Neuronal stem cell (in vitro differentiated cells): ENCODE measurements at places on chromosomes 7 and 10.

- H3K36me3 ChIP-seq, result peaks cover 7% of the 10 kb centered on the region
- H3K4me3 ChIP-seq, result no peak overlapping the region
- no peaks in the 10 kb centered on the region for H3K27me3 ChIP-seq
- peak; percentile 37 for DNase-seq
These were observed 10.9 kb downstream of the TECPR1 start for GRCh38 chr7:98240961-98241673.

GRCh38 chr10:95785942-95786669 lies 30.1 kb downstream of the ENTPD1 start:
- no peak for DNase-seq
- H3K36me3 ChIP-seq, result no peaks in the 10 kb centered on the region
- H3K4me3 ChIP-seq, result no peak overlapping the region
- no peak overlapping the region for H3K27ac ChIP-seq

DNA sequence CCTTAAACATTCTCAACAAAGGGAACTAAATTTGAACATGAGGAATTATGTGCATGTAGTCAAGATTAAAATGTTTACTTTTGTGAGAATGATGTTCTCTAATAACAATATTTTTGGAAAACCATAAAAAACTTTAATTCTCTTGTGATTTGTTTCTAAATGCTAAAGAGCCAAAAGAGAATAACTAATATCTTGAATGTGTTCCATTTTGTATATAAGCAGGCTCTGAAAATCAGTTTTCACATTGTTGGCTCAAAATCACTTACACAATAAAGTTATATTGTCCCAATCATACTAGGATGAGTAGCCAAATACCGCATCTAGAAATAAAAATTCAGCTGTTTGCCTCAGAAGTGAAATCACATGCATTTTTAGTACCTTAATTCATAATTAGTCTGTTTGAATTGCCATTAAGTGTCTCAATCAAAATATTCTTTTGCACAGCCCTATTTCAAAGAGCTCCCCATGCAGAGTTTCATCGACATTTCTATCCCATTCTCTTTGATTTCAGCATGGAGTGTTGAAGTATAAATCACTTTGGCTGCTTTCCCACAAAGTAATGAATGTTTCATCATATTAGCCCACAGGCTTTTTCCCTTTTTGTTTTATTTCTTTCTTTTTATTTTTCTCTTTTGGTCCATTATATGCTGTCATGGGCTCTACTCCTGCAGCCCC lies 420.3 kb upstream of the POM121L12 start:
- no peak for DNase-seq
- no peaks in the 10 kb centered on the region for H3K27me3 ChIP-seq
- H3K27ac ChIP-seq, result no peak overlapping the region
- H3K4me3 ChIP-seq, result no peak overlapping the region
- H3K4me1 ChIP-seq, result no peaks in the 10 kb centered on the region

GRCh38 chr10:99828464-99828863 lies 46.0 kb downstream of the ABCC2 start:
- no peaks in the 10 kb centered on the region for H3K36me3 ChIP-seq
- H3K4me1 ChIP-seq, result no peaks in the 10 kb centered on the region
- no peak overlapping the region for H3K27ac ChIP-seq
- H3K4me3 ChIP-seq, result no peak overlapping the region
- H3K27me3 ChIP-seq, result no peaks in the 10 kb centered on the region

- H3K4me1 ChIP-seq, result peaks cover 5% of the 10 kb centered on the region
- no peak overlapping the region for H3K4me3 ChIP-seq
- H3K27me3 ChIP-seq, result no peaks in the 10 kb centered on the region
- H3K27ac ChIP-seq, result no peak overlapping the region
- no peaks in the 10 kb centered on the region for H3K36me3 ChIP-seq
- peak; percentile 48 for DNase-seq
These were observed 2.2 kb downstream of the CFAP46 start for GRCh38 chr10:132939957-132940790.

- peaks cover 42% of the 10 kb centered on the region for H3K27me3 ChIP-seq
- no peak overlapping the region for H3K27ac ChIP-seq
- no peak overlapping the region for H3K4me3 ChIP-seq
These were observed 1.0 kb downstream of the FFAR4 start for GRCh38 chr10:93567277-93568104.

GRCh38 chr10:45160271-45160670 lies 155.1 kb downstream of the OR13A1 start:
- H3K27me3 ChIP-seq, result no peaks in the 10 kb centered on the region
- no peak overlapping the region for H3K4me3 ChIP-seq
- no peaks in the 10 kb centered on the region for H3K36me3 ChIP-seq
- no peaks in the 10 kb centered on the region for H3K4me1 ChIP-seq

DNA sequence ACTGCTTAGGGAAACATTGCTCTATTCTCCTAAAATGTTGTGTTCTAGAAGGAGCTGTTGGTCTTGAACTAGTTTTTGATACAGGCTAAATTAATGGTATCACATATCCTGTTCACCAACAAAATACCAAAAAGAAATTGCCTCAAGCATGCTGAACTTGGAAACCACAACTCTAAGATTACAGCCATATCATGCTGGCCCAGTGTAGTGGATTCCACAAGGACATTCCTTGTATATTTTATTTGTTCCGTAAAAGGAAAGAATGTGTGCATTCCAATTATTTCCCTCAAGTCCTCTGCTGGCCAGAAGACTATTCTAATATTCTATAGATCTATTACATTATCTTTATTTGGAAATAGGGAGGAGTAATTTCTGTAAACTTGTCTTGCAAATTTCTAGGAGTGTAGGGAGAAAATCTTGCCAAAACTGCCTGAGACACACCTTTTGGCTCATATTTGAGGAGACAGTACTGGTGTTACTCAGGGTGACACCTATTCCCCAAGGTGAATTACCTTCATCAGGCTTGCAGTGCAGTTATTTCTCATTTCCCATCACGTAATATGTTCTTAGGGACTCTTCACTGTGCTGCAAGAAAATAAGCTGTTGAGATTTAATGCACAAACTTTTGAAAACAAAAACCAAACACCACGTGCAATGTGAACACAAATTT lies 1.9 kb upstream of the NEBL start:
- no peaks in the 10 kb centered on the region for H3K36me3 ChIP-seq
- no peaks in the 10 kb centered on the region for H3K27me3 ChIP-seq
- no peak overlapping the region for H3K4me3 ChIP-seq

- H3K36me3 ChIP-seq, result no peaks in the 10 kb centered on the region
- no peak overlapping the region for H3K27ac ChIP-seq
These were observed 166.3 kb downstream of the RNLS start for GRCh38 chr10:88416801-88417200.

GRCh38 chr10:55500931-55501559 lies 700.0 kb upstream of the PCDH15 start:
- H3K27me3 ChIP-seq, result no peaks in the 10 kb centered on the region
- no peak overlapping the region for H3K4me3 ChIP-seq
- H3K4me1 ChIP-seq, result no peaks in the 10 kb centered on the region

DNA sequence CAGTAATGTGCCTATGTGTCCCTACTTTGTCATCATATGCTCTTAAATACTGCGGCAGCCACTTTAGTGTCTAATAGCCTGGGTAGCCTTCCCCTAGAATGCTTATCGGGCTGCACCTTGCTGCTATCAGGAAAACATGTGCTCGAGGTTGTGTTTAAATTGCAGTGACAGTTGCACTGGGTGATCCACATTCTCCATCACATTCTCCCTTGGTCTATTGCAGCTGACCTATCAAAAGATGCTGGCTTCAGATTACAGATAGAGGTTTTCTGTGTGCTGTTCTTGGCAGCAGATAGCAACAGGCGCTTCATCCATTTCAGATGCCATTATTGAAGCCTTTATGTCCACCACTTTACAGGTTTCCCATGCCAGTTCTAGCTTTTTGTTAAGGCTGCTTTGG lies 130.1 kb upstream of the MDFIC start:
- no peak for DNase-seq
- H3K36me3 ChIP-seq, result no peaks in the 10 kb centered on the region
- H3K4me3 ChIP-seq, result no peak overlapping the region

GRCh38 chr7:91872928-91873327 lies 7.6 kb downstream of the MTERF1 start:
- H3K27me3 ChIP-seq, result no peaks in the 10 kb centered on the region
- H3K36me3 ChIP-seq, result peaks cover 74% of the 10 kb centered on the region
- no peak overlapping the region for H3K27ac ChIP-seq
- DNase-seq, result no peak
- H3K4me1 ChIP-seq, result no peaks in the 10 kb centered on the region

GRCh38 chr10:131266936-131267813 lies 44.3 kb downstream of the TCERG1L start:
- no peak overlapping the region for H3K27ac ChIP-seq
- H3K4me3 ChIP-seq, result peak overlapping the region; percentile 33
- no peaks in the 10 kb centered on the region for H3K36me3 ChIP-seq
- no peaks in the 10 kb centered on the region for H3K4me1 ChIP-seq
- no peaks in the 10 kb centered on the region for H3K27me3 ChIP-seq

DNA sequence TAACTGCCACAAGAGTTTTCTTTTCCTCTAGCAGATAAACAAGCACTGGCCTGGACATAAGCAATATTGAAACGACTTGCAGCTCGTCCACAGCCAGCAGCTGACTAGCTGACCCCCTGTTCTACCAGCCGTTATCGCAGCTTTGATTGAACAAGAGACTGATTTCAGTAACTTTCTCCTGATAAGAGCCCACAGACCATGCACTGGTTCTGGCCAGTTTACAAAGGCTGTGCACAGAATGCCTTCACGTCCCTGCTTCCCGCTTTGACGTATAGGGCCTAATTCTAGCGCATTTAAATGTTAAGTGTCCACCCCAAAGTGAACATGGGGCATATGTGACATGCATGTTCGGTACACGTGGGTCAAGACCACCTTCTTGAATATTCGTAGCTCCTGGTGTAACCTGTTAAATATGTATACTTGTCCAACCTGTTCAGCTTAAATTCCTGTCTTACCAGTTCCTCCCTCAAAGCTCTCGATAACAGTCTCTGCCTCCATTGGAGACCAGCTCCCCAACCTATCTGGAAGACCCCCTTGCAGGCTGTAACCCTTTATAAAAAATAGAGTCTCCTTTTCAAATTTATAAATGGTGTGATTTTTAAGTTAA lies 69.2 kb downstream of the LYZL1 start:
- no peaks in the 10 kb centered on the region for H3K27me3 ChIP-seq
- no peaks in the 10 kb centered on the region for H3K36me3 ChIP-seq
- no peak overlapping the region for H3K27ac ChIP-seq

DNA sequence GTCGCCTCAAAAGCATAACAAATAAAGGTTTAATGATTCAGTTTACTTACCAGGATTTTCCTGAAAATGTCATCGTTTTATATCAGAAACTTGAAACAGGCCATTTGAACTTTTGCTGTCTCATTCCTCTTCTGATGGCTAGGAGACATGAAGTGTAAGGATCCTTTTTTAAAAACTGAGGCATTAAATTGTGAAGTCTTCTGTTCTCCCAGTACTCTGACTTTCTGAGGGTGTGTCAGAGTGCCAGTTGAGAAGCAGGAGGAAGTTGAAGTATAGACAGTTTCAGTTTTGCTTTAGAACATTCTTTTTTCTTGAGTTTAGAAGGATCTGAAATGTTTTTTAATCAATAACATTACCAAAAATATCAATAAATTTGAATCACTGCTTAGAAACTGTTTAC lies at the start of gene SAMD9L:
Gene SAMD9L (minus strand): TSS at position 242 of the 400 bp plus-strand sequence. CDS start 12,414 bp downstream, outside the sequence.
- no peaks in the 10 kb centered on the region for H3K36me3 ChIP-seq
- no peaks in the 10 kb centered on the region for H3K4me1 ChIP-seq
- H3K27ac ChIP-seq, result no peak within 1 kb of the TSS
- DNase-seq, result no peak

GRCh38 chr10:26441491-26442214 lies 3.5 kb downstream of the APBB1IP start:
- H3K27ac ChIP-seq, result no peak overlapping the region
- H3K27me3 ChIP-seq, result peaks cover 5% of the 10 kb centered on the region
- no peak for DNase-seq
- H3K4me1 ChIP-seq, result no peaks in the 10 kb centered on the region
- no peak overlapping the region for H3K4me3 ChIP-seq

DNA sequence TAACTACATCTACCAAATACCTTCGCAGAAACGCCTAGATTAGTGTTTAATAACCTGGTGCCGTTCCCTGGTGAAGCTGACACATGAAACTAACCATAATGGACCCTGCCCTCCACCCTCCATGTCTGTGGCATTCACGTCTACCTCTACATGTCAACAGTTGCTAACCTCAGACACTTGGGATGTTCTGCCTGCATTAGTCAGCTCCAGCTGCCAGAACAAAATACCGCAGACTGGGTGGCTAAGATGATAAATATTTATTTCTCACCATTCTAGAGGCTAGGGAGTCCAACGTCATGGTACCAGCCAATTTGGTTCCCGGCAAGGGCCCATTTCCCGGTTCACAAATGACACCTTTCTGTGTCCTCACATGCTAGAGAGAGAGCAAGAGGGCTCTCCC lies 118.5 kb upstream of the CHST15 start:
- no peak for DNase-seq
- peaks cover 2% of the 10 kb centered on the region for H3K4me1 ChIP-seq
- H3K27me3 ChIP-seq, result no peaks in the 10 kb centered on the region
- H3K27ac ChIP-seq, result no peak overlapping the region

GRCh38 chr7:140646931-140647647 lies 6.5 kb upstream of the DENND2A start:
- peaks cover 6% of the 10 kb centered on the region for H3K4me1 ChIP-seq
- H3K27me3 ChIP-seq, result no peaks in the 10 kb centered on the region
- H3K36me3 ChIP-seq, result no peaks in the 10 kb centered on the region
- DNase-seq, result no peak
- H3K27ac ChIP-seq, result no peak overlapping the region
- H3K4me3 ChIP-seq, result no peak overlapping the region

GRCh38 chr7:140489026-140489359 lies 9.7 kb upstream of the MKRN1 start:
- H3K27ac ChIP-seq, result no peak overlapping the region
- H3K27me3 ChIP-seq, result no peaks in the 10 kb centered on the region
- no peaks in the 10 kb centered on the region for H3K36me3 ChIP-seq

- no peaks in the 10 kb centered on the region for H3K36me3 ChIP-seq
- no peak overlapping the region for H3K27ac ChIP-seq
- peaks cover 5% of the 10 kb centered on the region for H3K4me1 ChIP-seq
- H3K27me3 ChIP-seq, result peaks cover 7% of the 10 kb centered on the region
These were observed 52.3 kb upstream of the SLC35B4 start for GRCh38 chr7:134368851-134369544.

- H3K36me3 ChIP-seq, result no peaks in the 10 kb centered on the region
- no peaks in the 10 kb centered on the region for H3K27me3 ChIP-seq
- peaks cover 7% of the 10 kb centered on the region for H3K4me1 ChIP-seq
- H3K4me3 ChIP-seq, result no peak overlapping the region
- no peak for DNase-seq
These were observed 212.3 kb downstream of the FANK1 start for GRCh38 chr10:126108693-126109092.

- peak overlapping the region; percentile 78 for H3K4me3 ChIP-seq
- DNase-seq, result peak; percentile 51
- no peaks in the 10 kb centered on the region for H3K27me3 ChIP-seq
- H3K27ac ChIP-seq, result peak overlapping the region; percentile 89
These were observed 1.5 kb upstream of the LRRC4 start for GRCh38 chr7:128032605-128033235.

- H3K4me1 ChIP-seq, result peaks cover 4% of the 10 kb centered on the region
- H3K27me3 ChIP-seq, result no peaks in the 10 kb centered on the region
- no peak overlapping the region for H3K27ac ChIP-seq
These were observed 118.6 kb downstream of the CNTNAP2 start for GRCh38 chr7:146235195-146235594.

DNA sequence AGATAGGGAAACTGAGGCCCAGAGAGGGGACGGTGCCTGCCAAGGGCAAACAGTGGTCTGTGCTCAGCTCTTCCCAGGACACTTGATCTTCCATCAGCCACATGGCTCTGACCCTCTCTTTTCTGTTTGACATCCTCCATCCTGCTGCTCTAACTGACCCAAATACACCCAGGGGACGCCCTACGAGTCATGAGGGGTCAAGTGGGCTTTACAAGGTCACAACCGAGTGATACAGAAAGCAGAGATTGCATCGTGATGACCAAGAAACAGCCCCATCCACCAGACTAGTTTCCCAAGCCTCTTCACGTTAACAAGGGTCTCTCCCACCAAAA lies 131.2 kb upstream of the UNC5B start:
- H3K27me3 ChIP-seq, result no peaks in the 10 kb centered on the region
- H3K36me3 ChIP-seq, result no peaks in the 10 kb centered on the region
- H3K4me3 ChIP-seq, result no peak overlapping the region
- H3K4me1 ChIP-seq, result no peaks in the 10 kb centered on the region
- H3K27ac ChIP-seq, result no peak overlapping the region
